AG04449 (cell line): ENCODE measurements at places on chromosomes 4 and X.

DNA sequence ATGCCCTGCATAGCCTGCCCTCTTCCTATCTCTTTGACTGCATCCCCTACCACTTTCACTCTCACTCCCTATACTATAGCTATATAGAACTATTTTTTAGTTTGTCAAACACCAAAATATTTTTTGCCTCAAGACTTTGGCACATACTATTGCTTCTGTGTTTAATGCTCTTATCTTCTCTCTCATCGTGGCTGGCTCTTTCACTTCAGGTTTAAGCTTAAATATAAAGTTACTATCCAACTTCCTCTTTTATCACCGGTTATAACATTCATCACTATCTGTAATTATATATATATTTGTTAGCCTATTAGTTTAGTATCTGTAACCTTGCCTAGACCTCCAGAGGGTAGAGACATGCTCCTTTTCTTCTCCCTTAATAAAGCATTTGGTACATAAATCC is 11.5 kb upstream of the HMGB2 start:
- DNase-seq, result no peak

- DNase-seq, result peak; percentile 0
Observed at GRCh38 chrX:19440713-19441112, 74.6 kb downstream of the MAP3K15 start.

GRCh38 chr4:175767150-175767549 is 44.9 kb downstream of the GPM6A start:
- no peak for DNase-seq

DNA sequence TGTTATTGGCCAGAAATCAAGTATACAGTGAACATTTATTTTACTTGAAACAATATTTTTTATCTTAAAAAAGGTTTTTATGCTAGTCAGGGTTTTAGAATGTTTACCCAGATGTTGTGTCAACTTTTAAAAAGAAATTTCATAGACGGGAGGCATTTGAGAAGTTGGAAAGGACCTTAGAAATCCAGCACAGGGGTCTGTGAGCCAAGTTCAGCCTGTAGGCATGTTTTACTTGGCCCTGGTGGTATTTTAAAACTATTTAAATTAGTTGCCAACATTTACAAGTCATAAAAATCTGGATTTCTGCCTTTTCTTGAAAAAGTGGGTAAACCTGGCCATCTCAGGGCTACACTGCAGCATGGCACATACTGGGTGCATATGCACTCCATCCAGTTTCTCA is 25.5 kb upstream of the FHL1 start:
- DNase-seq, result no peak

DNA sequence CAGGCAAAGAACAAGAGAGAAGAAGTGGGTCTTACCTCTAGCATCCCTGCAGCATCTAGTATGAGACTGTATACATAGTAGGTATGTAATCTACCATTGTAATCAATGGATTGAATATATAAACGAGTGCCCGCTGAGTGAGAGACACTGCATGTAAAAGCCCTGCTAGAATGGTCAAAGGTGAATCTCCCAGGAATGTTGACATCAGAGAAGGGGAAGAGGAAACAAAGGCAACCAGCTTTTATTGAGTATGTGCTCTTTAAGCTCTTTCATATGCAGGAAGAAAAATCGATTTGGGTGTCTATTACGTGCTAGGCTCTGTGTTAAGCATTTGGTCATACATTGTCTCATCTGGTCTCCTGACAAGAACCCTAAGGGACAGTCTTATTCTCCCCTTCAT is 91.9 kb upstream of the KLHL13 start:
- DNase-seq, result no peak

DNA sequence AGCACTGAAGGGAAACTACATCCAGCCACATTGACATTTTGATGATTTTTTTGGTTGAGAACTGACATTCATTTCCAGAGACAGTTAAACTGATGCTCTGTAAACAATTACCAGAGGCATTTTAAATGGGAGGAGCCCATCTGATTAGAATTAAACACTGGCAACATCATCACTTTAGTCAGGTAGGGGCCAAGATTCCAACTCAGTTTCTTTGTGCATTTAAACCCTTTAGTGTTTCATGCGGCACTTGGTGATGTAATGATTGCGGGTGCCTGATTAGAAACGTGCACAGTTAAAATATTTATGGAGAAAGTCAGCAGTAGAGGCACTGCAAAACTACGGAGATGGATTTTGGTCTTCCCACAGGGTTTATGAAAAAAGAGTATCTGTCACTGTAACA is 16.1 kb downstream of the TNIP3 start:
- DNase-seq, result no peak

GRCh38 chrX:70755850-70756249 is 152.7 kb downstream of the TEX11 start:
- no peak for DNase-seq

DNA sequence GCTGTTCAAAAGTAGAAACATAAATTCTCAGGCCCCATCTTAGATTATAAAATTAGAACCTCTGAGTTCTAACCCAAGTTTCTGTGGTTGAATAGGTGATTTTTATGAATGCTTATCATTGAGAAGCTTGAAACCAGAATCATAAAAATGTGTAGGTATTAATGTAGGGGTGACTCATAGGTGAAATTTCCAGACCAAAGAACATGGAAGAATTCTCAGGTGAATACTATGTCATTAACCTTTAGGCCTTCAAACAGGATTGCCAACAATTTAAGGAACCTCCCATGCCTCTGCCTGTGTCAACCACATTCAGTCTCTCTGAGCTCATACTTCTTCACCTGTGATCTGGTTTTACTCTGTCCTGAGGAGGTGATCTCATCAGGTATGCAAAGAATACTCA is 177.8 kb downstream of the NPFFR2 start:
- DNase-seq, result no peak

DNA sequence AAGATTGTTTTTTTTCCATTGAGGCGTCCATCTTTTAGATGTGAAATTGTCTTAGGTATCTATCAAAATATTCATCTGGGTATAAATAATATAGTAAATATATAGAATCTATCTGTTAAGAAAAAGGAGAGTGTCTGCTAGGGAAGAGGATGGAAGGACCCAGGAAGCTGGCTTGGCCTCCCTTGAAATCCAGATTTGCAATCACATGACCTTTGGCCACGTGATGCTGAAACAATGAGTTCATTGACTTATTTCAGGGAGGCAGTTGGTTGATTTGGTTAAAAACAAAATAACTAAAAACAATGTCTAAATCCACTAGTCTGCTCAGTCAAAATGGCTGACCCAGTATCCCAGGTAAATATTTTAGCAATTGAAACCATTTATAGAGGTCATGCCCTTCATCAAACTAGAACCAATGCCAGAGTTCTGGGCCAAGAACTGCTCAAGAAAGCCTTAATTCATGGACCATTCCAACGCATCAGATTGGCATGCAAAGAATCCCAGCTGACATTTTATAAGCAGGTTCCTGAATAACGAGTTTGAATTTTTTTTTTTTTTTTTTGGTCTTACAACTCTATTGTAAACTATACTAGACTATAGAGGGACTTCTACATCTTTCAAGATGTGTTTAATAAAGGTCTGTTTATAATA is 172.7 kb downstream of the MID1 start:
- DNase-seq, result no peak

GRCh38 chr4:110621328-110621812 is 1.5 kb downstream of the PITX2 start:
- no peak for DNase-seq

DNA sequence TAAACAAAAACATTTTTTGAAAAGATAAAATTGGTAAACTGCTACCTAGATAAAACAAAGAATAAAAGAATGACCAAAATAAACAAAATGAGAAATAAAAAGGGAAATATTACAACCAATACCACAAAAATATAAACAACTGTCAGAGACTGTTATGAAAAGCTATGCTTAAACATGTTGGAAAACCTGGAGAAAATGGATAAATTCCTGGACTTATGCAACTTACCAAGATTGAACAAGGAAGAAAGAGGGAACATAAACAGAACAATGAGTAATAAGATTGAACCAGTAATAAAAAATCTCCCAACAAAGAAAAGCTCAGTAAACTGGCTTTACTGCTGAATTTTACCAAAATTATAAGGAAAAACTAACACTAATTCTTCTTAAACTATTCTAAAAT is 518.7 kb downstream of the GRXCR1 start:
- DNase-seq, result no peak

- DNase-seq, result no peak
Observed at GRCh38 chrX:71542825-71543224, 9.9 kb downstream of the OGT start.

DNA sequence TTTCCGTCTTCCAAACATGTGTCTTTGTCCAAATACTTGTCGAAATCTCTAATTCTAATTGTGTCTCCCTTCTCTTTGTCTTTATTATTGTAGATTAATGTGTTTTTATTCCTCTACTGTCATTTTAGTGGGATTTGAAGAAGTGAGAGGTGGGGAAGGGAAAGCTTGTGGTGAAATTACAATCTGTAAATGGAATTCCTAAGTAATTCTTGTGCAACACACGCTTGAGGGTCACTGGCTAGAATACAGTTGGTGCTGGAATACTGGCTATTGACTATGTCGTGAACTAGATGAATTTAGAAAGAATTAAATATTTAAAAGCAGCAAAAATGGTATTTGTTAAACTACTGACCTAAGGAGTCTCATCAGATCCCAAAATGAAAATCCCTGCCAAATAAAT is 10.7 kb upstream of the FNIP2 start:
- DNase-seq, result no peak

GRCh38 chrX:47384502-47384901 is 14.1 kb downstream of the ZNF157 start:
- DNase-seq, result no peak

- no peak for DNase-seq
Observed at GRCh38 chr4:55312489-55313101, 33.4 kb upstream of the SRD5A3 start.

DNA sequence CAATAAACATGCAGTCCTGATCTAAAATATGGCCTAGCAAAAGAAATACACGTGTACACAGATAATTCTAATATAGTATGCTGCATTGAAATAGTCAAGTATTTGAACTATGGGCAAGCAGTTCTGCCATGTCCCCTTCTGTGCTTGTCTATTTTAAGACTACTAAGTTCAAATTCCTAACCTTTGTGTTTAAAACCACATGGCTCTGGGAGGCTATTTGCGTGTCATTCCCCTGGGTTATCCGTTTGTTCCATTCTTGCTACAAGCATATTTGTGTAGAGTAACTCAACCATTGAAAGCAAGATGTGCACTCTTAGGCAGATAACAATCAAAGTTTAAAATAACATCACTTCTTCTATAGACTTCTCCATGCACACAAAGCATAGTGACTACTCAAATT is 25.4 kb upstream of the TBC1D1 start:
- peak; percentile 12 for DNase-seq
